ENCODE measurements at places on chromosomes 6 and 20. TPM values are rescaled to one million over a fixed set of nuclear protein-coding genes. Genes with fewer than 3 reads are reported as not detected.

- no peak for DNase-seq
Measured at GRCh38 chr6:136684466-136684865, 107.8 kb downstream of the MAP3K5 start.

DNA sequence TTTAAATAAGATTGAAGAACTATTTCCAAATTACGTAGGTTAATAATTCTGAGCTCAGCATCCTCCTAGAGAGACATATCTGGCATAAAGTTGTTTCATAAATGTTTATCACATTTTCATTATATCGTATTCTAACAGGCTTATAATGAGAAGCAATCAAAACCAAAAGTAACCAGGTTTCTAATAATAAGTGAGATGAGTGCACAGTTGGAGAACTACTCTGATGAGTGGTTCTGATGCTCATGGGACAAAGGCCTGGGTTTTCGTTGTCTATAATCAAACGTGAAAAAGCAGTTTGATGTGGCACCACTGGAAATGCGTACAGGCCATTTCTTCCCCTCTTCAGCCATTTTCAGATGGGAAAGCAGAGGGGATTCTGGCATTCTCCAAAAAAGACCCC lies 4.7 kb upstream of the SERPINB6 start:
- DNase-seq, result no peak

The GSTA3 gene
- not detected for total RNA-seq

DNA sequence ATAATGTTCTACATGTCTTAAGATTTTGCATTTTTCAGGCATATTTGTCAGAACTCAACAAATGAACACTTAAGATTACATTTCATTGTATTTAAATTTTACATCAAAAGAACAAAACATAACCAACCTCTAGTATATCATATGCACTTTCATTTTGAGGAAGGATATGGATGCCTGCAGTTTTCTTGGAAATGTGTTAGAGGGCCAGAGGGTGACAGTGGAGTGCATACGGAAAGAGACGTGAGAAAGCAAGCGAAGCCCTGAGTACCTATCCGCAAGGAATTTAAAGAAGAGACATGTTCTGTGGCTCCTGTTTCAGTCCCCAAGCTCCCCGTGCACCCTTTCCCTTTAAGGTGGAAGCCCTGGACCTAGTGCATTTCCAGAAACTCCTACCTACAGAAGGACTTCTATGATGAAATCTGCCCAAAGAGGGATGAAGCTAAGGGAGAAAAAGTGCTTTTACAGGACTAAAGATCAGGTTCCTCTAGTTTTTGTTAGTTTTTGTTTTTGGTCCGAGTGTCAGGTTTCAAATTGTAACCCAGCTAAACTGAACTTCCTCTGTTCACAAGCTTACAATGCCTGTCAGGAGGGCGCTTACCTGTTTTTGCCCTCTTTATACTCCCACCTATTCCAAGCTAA lies 38.8 kb downstream of the EZR start:
- no peak for DNase-seq

GRCh38 chr6:62797190-62797589 lies 414.1 kb upstream of the FKBP1C start:
- DNase-seq, result no peak

The HLA-DQA2 gene
- total RNA-seq, result not detected

- DNase-seq, result no peak
Measured at GRCh38 chr20:21971436-21971835, 266.0 kb downstream of the PAX1 start.

DNA sequence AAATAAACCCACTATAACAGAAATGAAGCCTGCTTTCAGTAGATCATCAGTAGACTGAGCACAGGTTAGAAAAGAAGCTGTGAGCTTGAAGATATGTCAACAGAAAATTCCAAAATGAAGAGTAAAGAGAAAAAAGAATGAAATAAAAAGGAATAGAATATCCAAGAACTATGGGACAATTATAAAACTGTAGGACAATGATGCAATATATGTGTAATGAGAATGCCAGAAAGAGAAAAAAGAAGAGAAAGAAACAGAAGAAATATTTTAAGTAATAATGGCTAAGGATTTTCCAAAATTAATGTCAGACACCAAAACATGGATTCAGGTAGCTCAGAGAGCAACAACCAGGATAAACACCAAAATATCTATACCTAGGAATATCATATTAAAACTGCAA lies 191.4 kb upstream of the PLN start:
- DNase-seq, result no peak

DNA sequence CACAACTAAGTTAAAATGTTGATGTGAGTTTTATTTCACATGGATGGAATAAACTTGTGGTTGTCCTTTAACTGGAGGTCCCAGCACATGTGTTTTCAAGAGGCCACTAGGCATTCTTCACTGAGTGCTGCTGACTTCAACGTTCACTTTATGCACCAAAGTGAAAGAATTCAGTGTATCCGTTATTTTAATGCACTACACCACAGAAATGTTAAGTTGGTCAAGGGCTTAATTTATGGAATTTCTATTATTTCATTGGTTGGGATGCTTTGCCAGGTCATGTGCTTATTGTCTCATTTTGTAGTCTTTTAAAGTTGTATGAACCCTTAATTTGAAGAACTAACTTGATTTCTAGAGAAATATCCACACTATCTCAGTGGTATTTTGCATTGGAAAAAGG lies 106.4 kb downstream of the PPP1R14C start:
- no peak for DNase-seq

DNA sequence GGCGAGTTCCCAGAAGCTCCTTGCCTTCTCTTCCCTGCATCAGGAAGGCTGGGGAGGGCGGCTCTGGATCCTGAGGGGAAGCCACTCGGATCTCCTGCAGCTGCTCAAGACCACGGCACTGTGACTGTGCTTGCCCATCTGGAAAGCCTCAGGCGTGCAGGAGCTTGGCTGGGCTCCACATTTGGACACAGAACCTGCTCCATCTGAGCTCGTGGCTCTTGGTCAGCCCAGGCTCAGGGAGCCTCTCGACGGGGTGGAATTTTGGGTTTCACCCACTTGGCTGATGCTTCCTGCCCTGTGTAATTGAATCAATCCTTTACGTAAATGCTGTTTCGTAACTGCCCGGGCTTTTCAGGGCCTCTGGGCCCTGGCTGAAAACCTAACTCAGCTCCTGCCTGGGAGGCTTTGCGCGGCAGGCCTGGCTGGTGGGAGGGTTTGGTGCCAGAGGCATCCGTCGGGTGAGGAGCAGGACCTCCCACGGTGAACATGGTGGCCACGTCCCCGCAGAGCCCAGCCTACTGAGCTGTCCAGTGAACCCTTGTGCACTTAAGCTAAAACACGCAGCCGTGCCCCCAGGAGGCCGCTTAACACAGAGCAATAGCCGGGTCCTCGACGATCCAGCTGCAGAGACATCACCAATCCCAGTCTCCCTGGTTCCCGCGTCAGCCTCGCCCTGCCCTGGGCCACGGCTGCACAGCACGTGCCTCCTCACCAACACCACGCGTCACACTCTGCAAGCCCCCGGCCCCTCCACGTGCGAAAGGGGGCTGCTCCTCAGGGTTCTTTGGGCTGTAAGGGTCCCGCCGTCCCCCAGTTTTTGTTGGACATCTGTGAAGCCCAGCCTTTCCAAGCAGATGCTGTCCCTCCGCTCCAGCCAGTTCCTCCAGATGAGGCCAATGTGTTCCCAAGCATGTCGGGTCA lies 241.0 kb downstream of the DLL1 start:
- no peak for DNase-seq

GRCh38 chr6:49556429-49556837 lies 6.0 kb downstream of the C6orf141 start:
- DNase-seq, result peak; percentile 86

DNA sequence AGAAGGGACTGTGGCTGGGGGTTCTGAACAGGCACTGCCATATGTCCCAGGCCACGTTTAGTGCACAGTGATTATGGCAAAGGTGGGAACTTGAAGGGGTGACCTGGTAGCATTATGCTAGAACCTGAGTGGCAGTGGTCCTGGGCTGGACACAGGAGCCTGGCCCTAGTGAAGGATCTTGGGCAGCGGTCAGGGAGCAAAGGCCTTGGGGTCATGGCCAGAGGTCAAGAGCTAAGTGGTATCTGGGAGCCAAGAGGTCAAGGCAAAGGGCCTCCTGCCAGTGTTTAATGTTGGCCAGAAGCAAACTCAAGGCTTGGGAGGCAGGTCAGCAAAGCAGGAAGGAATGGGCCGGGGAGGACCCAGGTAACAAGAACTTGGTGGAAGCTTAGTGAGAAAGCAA lies 254.5 kb downstream of the CDH26 start:
- DNase-seq, result no peak

DNA sequence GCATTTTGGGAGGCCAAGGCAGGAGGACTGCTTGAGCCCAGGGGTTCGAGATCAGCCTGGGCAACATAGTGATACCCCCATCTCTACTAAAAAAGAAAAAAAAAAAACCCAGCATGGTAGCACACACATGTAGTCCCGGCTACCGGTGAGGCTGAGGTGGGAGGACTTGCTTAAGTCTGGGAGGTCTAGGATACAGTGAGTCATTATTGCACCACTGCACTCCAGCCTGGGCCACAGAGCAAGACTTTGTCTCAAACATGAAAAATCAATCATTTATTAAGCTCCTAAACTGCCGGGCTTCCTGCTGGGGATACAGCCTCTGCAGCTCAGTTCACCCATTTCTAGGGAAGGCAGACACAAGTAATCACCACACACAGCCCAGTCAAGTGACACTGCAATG lies 7.3 kb upstream of the USP45 start:
- DNase-seq, result no peak

DNA sequence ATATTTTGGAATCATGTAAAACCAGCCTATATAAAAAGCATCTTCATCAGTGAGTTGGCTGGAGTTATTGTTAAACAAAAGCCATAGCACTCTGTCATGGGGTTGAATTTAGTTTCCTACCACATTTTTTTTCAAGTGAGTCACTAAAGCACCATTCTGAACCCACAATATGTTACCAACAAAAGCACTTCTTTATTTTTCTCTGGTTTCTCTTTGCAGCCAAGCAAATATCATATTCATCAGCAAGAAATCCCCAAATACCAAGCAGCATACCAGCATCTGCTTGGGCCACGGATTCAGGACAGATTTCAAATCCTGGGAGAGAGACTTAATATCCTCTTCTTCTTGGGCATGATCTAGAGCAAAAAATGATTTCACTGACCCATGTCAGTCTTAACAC lies 441.4 kb downstream of the BCKDHB start:
- no peak for DNase-seq

GRCh38 chr6:105884426-105884825 lies 201.7 kb upstream of the PRDM1 start:
- DNase-seq, result no peak

The TRIM15 gene
- 6.5 TPM for total RNA-seq

The CRISP2 gene
- total RNA-seq, result not detected

DNA sequence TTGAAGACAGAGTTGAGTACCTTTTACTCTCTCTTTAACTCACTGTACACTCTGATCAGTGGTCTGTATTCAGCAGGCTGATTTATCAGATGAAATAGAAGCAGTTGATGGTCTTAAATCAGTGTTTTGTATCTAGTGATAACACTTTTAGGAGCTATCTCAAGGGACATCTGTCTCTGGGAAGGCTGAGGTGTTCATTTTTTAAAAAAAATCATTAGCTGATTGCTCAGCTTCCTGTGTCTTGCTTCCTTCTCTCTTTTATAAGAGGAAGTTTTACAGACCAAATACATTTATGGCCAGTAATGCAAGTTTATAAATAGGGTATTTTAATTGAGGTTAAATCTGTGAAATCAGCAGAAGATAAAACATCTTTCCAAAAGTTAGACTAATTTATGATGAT lies 12.0 kb upstream of the CCDC170 start:
- no peak for DNase-seq

The BPIFB4 gene
- not detected for total RNA-seq

GRCh38 chr6:79117752-79118151 lies 39.7 kb upstream of the PHIP start:
- DNase-seq, result no peak

All from HCT116 (cell line).